ENCODE measurements at places on chromosomes 2 and 18. TPM values are rescaled to one million over a fixed set of nuclear protein-coding genes. Genes with fewer than 3 reads are reported as not detected.

- no peak for DNase-seq
Observed at GRCh38 chr2:51986101-51986500, 954.2 kb upstream of the NRXN1 start.

GRCh38 chr18:54718408-54718773, 109.9 kb upstream of the RAB27B start:
- no peak for DNase-seq

GRCh38 chr18:50307400-50307737, 19.9 kb upstream of the CXXC1 start:
- no peak for DNase-seq

The CLEC4F gene
- not detected for total RNA-seq

DNA sequence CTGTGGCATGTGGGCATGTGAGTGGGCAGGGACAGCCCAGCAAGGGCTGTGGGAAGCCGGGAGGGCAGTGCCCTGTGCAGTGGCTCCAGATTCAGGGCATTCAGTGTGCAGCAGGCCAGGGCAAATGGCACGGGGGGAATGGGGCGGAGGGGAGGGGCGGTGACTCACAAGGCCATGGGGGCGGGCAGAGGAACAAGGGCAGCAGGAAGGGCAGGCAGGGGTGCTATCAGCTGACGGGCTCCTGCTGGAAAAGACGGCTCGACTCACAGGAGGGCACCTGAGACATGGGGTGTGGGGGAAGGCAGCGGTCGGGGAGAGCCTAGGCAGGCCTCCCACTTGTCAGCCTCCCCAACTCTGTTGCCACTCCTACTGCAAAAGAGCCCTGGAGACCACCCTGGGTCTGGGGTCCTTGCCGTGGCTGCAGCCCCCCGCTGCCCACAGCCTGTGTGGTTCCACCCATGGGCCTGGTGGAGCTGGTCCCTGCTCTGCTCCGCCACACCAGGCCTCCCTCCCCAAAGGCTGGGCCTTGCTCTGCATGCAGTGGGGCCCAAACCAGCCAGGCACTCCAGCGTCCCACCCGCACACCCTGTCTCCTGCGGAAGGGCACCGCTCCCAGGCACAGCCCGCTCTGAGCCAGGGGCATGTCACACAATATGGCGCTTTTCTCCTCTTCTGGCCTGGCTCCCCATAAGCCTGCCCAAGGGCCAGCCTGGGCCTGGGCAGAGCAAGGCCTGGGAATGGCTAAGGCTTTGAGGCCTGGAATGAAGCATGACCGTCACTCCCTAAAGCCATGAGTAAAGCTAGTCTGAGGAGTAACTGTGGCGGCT, 25.9 kb downstream of the HS6ST1 start:
- no peak for DNase-seq

GRCh38 chr2:38549851-38550250, 52.9 kb downstream of the HNRNPLL start:
- DNase-seq, result no peak
